ENCODE measurements at places on chromosomes 2 and 18. TPM values are rescaled to one million over a fixed set of nuclear protein-coding genes. Genes with fewer than 3 reads are reported as not detected.

SPTBN1 gene
- total RNA-seq, result 572 TPM

TEX44 gene
- total RNA-seq, result not detected

REG1B gene
- not detected for total RNA-seq

FHOD3 gene
- 29.9 TPM for total RNA-seq

CCDC142 gene
- 22.5 TPM for total RNA-seq

FSHR gene
- total RNA-seq, result not detected

PLGLB1 gene
- 0.66 TPM for total RNA-seq

NEURL3 gene
- total RNA-seq, result not detected

ING5 gene
- total RNA-seq, result 43.8 TPM

DNA sequence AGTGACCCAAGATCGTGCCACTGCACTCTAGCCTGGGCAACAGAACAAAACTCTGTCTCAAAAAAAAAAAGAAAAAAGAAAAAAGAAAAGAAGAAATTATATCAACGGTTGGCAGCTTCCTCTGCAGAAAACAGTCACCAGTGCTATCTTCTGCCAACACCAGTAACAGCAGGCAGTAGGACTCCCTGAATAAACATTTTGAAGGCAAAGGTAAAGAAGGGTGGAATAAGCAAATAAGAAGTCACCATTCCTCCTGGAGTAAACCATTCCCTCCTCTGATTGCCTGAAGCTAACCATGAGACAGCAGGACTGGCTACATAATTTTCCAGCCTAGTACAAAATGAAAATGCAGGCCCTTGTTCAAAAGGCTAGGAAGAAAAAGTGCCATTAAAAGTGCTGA lies 9.0 kb upstream of the RNF103 start:
- DNase-seq, result no peak

DNA sequence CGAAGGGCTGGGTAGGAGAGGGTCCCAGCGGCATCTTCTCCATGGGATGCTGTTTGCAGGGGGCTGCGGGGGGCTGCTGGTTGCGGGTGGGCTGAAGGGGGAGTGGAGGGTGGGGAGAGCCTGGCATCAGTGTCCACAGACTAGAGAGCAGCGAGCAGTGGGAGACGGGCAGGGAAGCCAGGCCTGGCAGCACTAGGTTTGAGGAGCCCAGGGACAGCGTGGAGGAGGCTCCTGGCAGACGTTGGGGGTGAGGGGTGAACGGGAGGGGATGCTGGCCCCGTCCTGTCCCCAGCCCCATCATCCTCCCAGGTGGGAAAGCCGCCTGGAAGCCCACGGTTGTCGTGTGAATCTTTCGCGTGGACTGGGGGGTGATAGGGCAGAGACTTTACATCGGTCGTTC lies 48.2 kb upstream of the TFCP2L1 start:
- no peak for DNase-seq

- DNase-seq, result no peak
These were observed 2.4 kb downstream of the ERBB4 start for GRCh38 chr2:212535996-212536816.

GRCh38 chr2:161871113-161871512 lies 202.9 kb downstream of the DPP4 start:
- no peak for DNase-seq

GRCh38 chr18:28091197-28091596 lies 85.7 kb downstream of the CDH2 start:
- DNase-seq, result no peak

- DNase-seq, result no peak
These were observed 54.9 kb downstream of the CERKL start for GRCh38 chr2:181602017-181602416.

DNA sequence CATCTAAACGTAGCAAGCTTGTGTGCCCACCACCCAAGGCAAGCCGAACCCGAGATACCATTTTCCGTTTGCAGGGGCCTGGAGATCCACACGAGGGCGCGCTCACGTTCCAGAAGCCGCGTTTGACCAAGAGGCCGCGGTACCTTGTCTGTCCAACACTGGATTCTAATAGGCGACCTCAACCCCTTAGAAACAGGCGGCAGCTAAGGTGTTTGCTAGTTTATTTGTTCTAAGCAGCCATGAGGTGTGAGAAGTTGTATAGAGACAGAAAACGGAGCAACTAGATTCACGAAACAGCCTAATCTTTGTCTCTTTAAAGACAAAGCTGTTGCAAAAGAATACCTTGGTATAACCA lies 4.2 kb downstream of the HOXD11 start:
- DNase-seq, result no peak

- DNase-seq, result peak; percentile 47
These were observed 3.4 kb upstream of the EVA1A start for GRCh38 chr2:75564026-75564688.

DNA sequence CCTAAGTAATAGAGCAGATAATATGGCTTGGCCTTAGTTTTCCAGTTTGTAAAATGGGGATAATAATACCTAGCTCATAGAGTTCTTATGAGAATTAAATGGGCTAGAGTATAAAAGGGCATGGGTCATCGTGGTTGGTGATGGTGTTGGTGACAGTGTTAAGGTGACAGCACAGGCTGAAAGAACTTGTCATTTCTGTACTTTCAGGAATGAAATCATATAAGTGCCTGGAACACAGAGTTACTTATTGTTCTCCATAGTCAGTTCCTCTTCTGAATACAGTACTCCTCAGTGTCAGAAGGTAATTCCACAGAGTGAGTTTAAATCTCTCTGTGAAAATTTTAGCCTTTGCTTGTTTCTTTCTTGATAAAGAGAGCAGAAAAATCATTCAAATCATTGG lies 42.4 kb downstream of the KIF5C start:
- peak; percentile 55 for DNase-seq

GRCh38 chr2:237479747-237480146 lies 7.3 kb upstream of the MLPH start:
- DNase-seq, result no peak

DNA sequence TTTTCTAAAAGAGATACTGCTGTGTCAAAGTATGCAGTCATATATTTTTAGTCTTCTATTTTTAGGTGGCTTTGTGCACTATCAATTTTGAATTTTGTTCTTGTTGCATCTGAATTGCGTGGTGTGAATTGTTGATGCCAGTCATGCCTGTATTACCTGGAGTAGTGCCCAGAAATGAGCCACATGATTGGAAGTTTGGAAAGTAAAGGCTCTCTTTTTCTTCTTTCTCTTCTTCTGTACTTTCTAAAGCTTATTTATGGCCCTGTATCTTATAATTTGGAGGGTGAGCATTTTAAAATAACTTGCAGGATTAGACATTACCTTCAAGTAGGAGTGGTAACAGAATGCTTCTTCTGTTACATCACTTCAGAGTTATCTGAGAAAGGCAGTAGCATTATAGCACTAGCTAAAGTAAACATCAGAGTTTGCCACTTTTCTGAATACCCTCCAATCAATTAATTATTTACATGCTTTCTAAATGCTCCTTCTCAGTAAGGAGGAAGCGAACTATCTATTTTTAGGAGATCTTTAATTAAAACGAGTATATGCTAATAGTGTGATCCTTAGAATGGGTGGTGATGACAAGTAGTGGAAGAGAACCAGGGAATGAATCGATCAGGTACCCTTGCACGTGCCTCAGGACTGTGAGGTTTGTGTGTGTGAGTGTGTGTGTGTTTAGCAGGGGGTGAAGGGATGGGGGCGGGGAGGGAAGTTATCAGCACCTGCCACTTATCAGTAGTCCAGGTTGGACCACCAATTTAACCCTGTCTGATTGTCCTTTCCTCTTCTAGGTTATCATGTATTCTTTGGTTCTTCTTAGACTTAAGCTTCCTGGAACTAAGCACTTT lies 112.5 kb downstream of the MAP3K20 start:
- no peak for DNase-seq

- DNase-seq, result no peak
These were observed 31.8 kb downstream of the AGFG1 start for GRCh38 chr2:227503433-227504406.

- no peak for DNase-seq
These were observed 21.1 kb upstream of the LYPD6B start for GRCh38 chr2:149017116-149017985.

GRCh38 chr2:149536649-149537048 lies 50.9 kb downstream of the MMADHC start:
- DNase-seq, result no peak

- no peak for DNase-seq
These were observed 2.7 kb downstream of the NCK2 start for GRCh38 chr2:105747254-105747894.

- DNase-seq, result no peak
These were observed 54.7 kb upstream of the ID2 start for GRCh38 chr2:8627019-8627691.

- DNase-seq, result no peak
These were observed 128.4 kb downstream of the CABLES1 start for GRCh38 chr18:23263551-23264235.

DNA sequence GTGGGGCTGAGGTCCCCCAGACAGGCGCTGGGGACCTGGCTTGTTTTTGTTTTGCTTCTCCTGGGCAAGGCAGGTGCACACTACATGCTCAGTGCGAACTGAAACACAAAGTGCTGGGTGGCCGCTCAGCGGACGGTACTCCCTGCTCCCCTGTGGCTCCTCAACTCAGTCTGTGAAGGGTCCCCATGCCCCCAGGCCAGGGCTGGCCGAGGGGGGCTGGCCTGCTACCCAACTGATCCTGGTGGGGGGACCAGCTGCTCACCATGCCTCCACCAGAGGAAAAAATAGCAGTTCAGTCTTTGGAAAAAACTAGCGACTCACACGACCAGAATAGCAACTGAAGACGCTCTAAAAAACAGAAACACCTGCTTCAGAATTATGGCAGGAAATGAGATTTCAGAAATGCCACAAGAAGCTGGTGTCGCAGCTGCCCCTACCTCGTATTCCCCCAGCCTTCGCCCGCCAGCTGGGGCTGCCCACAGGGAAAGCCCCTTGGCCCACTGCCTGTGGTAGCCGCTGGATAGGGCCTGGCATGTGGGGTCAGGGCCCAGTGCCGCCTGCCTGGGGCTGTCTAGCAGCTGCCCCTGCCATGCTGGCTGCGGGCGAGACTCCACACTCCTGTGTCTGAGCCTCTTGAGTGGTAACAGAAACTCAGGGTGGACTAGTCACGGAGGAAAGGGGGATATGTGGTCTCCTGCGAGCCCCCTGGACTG lies 43.7 kb downstream of the MEX3C start:
- peak; percentile 75 for DNase-seq
